Right hindlimb (tissue), 1 donor: ENCODE measurements at places on chromosomes 12 and 14.

- DNase-seq: no peak
Observed at GRCh38 chr14:64187331-64187730, 106.8 kb downstream of the ESR2 start.

- DNase-seq: no peak
Observed at GRCh38 chr12:7361265-7361664, 57.4 kb downstream of the ACSM4 start.

GRCh38 chr14:65077318-65077717, 25.0 kb downstream of the MAX start:
- DNase-seq: no peak

GRCh38 chr12:123427036-123427769, 9.3 kb downstream of the RILPL2 start:
- no peak for DNase-seq

GRCh38 chr14:93818857-93819256, 30.6 kb upstream of the PRIMA1 start:
- DNase-seq: no peak

DNA sequence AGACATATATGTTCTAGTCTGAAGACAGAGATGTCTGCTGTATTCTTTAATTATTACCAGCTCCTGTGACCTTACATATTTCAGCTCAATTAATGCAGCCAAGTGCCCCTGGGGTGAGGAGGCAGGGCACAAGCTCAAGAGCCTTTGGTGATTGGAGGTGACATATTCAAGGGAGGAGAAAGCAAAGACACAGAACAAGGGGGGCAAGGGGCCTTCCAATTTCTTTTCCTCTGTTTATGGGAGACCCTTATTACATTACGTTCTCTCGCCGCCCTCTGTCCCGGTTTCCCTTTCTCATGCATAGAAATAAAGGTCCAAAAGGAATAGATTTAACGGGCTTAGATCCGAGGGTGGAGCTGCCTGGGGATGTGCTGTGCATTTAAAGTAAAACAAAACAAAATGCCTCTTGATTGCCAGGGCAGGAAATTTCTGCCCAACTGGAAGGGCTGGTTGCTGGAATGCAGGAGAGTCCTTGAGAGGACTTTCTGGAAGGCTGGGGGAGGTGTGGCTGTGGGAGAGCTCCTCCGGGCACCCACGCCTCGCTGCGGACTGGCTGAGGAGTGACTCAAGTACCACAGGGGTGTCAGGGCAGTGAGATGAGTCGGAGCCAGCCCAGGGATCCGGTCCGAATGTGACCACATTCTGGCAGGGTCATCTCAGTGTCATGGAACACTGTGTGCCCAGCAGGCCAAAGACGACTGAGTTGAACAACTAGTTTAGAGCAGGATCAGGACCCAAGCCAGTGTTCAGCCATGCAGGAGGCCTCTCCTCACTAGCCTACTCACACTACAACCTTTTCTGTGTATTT, 32.1 kb upstream of the GSG1 start:
- DNase-seq: peak; percentile 31
